ENCODE measurements at places on chromosomes 5 and 9. TPM values are rescaled to one million over a fixed set of nuclear protein-coding genes. Genes with fewer than 3 reads are reported as not detected.

PLEKHG4B gene
- 2.2 TPM for total RNA-seq

DMRT2 gene
- not detected for total RNA-seq

SUSD3 gene
- 5.6 TPM for total RNA-seq

GLRA1 gene
- not detected for total RNA-seq

CCNI2 gene
- total RNA-seq: not detected

C1QTNF3 gene
- total RNA-seq: 0.34 TPM

WWC1 gene
- total RNA-seq: 3.1 TPM

APBA1 gene
- 1.5 TPM for total RNA-seq

Data from bronchus fibroblast of lung (primary cell).